GM23338 (cell line): ENCODE measurements at places on chromosomes 11 and 22. TPM values are rescaled to one million over a fixed set of nuclear protein-coding genes. Genes with fewer than 3 reads are reported as not detected.

GRCh38 chr11:129298988-129299387 is 76.7 kb upstream of the BARX2 start:
- no peaks in the 10 kb centered on the region for H3K36me3 ChIP-seq
- H3K27me3 ChIP-seq, result no peaks in the 10 kb centered on the region
- DNase-seq, result no peak
- H3K27ac ChIP-seq, result no peak overlapping the region
- H3K4me3 ChIP-seq, result no peak overlapping the region

DNA sequence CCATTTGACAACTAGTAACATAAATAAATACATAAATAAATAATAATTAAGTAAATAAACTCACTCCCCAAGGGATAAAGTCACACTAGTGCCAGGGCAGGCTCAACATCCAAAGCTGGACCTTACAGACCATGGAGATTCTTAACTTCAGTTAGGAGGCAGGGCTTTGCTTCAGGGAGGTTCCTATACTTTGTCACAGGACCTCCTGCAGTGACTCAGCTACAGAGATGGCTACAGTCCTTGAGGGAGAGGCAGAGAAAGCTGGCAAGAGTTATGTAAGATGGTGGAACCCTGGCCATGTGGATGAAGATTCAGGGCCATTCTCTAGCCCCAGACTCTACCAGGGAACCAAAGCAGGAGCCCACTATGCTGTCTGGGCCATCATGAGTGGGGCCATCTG is 74.1 kb upstream of the CADM1 start:
- H3K4me1 ChIP-seq, result peaks cover 28% of the 10 kb centered on the region
- DNase-seq, result no peak
- H3K27me3 ChIP-seq, result no peaks in the 10 kb centered on the region
- H3K27ac ChIP-seq, result no peak overlapping the region
- no peaks in the 10 kb centered on the region for H3K36me3 ChIP-seq
- H3K4me3 ChIP-seq, result no peak overlapping the region

DNA sequence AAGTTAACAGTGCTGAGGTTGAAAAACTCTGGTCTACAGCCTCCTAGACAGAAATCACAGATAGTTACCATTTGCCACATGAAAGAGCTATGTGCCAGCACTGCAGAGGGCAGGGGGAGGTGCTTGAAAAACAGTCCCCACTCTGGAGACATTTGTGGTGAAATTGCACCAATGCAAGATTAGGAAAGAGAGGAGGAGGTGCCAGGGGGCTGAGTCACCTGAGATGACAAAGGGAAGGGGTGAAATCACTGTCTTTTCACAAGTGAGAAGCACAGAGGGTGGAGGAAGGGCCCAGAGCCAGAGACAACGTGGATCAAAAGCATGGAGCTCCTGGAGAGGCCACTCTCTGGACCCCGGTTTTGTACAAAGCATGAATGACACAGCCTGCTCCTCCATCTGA is 196.3 kb downstream of the BUD13 start:
- H3K27ac ChIP-seq, result no peak overlapping the region
- H3K36me3 ChIP-seq, result no peaks in the 10 kb centered on the region
- H3K27me3 ChIP-seq, result peaks cover 54% of the 10 kb centered on the region
- peaks cover 19% of the 10 kb centered on the region for H3K4me1 ChIP-seq
- no peak for DNase-seq
- H3K4me3 ChIP-seq, result no peak overlapping the region

The AQP11 gene
- total RNA-seq, result 1.7 and 1.8 TPM in 2 replicates

The CELSR1 gene
- 20.4 and 21.0 TPM in 2 replicates for total RNA-seq

GRCh38 chr11:72646024-72646423 is 28.2 kb downstream of the PDE2A start:
- H3K36me3 ChIP-seq, result no peaks in the 10 kb centered on the region
- H3K4me1 ChIP-seq, result no peaks in the 10 kb centered on the region; the same call in 1 of the 2 replicates
- H3K27me3 ChIP-seq, result peaks cover 22% of the 10 kb centered on the region
- no peak overlapping the region for H3K27ac ChIP-seq

DNA sequence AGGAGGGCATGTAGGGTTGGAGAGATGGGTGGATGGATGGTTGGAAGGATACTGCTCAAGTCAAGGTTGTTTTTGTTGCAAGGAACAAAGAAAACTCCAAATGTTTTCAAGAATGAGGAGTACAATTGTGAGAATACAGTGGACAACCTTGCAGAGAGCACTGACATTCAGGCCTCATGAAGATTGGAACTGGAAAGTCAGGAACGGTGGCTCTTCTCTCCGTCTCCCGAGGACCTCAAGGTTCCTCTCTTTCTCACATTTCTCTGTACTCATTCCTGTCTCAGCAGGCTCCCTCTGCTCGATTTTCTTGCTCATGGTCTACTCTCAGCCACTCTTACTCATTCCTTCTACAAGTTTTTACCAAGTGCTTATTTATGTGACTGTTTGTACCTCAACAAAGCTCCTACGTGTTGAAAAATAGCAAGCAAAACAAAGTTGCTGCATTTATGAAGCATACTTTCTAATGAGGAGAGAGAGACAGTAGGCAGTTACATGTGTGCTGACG is 97.6 kb downstream of the SWAP70 start:
- H3K36me3 ChIP-seq, result no peaks in the 10 kb centered on the region
- H3K4me3 ChIP-seq, result no peak overlapping the region
- peaks cover 12% of the 10 kb centered on the region for H3K4me1 ChIP-seq
- no peak overlapping the region for H3K27ac ChIP-seq
- no peaks in the 10 kb centered on the region for H3K27me3 ChIP-seq

GRCh38 chr22:50270666-50271394 is 650 bp upstream of the MAPK11 start:
- H3K27me3 ChIP-seq, result peaks cover 61% of the 10 kb centered on the region
- H3K27ac ChIP-seq, result no peak overlapping the region
- H3K36me3 ChIP-seq, result no peaks in the 10 kb centered on the region
- peaks cover 6% of the 10 kb centered on the region; the same call in 1 of the 2 replicates for H3K4me1 ChIP-seq
- peak overlapping the region; percentile 63 for H3K4me3 ChIP-seq

DNA sequence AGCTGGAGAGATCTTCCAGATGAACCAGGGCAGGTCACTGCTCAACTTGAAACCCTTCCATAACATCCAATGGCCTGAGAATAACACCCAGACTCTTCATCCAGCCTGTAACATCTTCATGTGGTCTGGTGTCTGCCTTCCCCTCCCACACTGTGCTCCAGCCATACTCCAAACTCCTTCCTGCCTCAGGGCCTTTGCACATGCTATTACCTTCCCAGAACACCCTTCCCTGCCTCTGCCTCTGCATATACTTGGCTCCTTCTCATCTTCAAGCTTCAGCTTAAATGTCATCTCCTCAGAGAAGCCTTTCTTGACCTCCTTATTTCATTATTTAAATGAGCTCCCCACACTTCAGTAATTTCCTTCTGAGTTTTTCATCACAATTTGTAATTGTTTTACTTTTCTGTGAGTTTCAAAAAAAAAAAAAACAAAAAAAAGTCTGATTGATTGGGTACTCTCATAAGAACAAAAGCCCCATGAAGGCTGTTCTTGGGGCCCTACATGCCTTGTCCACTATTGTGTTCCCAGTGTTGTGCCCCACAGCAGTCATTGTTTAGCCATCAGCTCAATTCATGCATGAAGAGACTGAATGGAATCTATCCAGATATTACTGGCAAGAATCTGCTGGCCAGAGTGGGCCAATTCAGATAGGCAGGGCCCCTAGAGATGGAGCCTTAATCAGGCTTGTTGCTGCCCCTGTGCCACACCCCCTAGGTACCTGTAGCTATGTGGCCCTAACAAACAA is 22.1 kb downstream of the LMO1 start:
- no peaks in the 10 kb centered on the region for H3K27me3 ChIP-seq
- H3K27ac ChIP-seq, result no peak overlapping the region
- no peak overlapping the region for H3K4me3 ChIP-seq
- no peak for DNase-seq
- H3K36me3 ChIP-seq, result no peaks in the 10 kb centered on the region

GRCh38 chr11:114987186-114987760 is 308.9 kb downstream of the NXPE2 start:
- no peaks in the 10 kb centered on the region for H3K27me3 ChIP-seq
- no peak overlapping the region for H3K4me3 ChIP-seq
- DNase-seq, result no peak
